ENCODE measurements at places on chromosomes 12 and 14. TPM values are rescaled to one million over a fixed set of nuclear protein-coding genes. Genes with fewer than 3 reads are reported as not detected.

CIROP gene
- 0.72 TPM for total RNA-seq

LAG3 gene
- total RNA-seq = 1.7 TPM

KLRC1 gene
- 3.9 TPM for total RNA-seq

PPHLN1 gene
- 122 TPM for total RNA-seq

CD163 gene
- total RNA-seq = 67.7 TPM

GNPNAT1 gene
- 13.7 TPM for total RNA-seq

ACVRL1 gene
- total RNA-seq = 37.6 TPM

PRR13 gene
- total RNA-seq = 26.0 TPM

BIN2 gene
- 4.6 TPM for total RNA-seq

TAS2R42 gene
- 2.4 TPM for total RNA-seq

TMEM30B gene
- 12.3 TPM for total RNA-seq

Measured in umbilical cord (tissue), 2 donors.